Cardiac muscle cell (in vitro differentiated cells and primary cell): ENCODE measurements at places on chromosomes 12 and 14. TPM values are rescaled to one million over a fixed set of nuclear protein-coding genes. Genes with fewer than 3 reads are reported as not detected.

Gene ALDH2
- 99.2 and 130 TPM in 2 replicates for total RNA-seq

Gene ALG10
- total RNA-seq = 7.7 and 8.4 TPM in 2 replicates

Gene TMEM63C
- 0.36 and 0.74 TPM in 2 replicates for total RNA-seq

Gene CLEC2A
- total RNA-seq = not detected in 2 replicates

Gene C12orf50
- total RNA-seq = not detected in 2 replicates

Gene PSEN1
- total RNA-seq = 31.7 and 36.3 TPM in 2 replicates

- no peaks in the 10 kb centered on the region for H3K36me3 ChIP-seq
- peaks cover 8% of the 10 kb centered on the region for H3K4me1 ChIP-seq
- DNase-seq = no peak
- no peaks in the 10 kb centered on the region for H3K27me3 ChIP-seq
- H3K27ac ChIP-seq = no peak overlapping the region
These were observed 138.0 kb downstream of the SLC38A6 start for GRCh38 chr14:61119006-61119405.

- H3K27ac ChIP-seq = no peak overlapping the region
- H3K4me3 ChIP-seq = no peak overlapping the region
- DNase-seq = no peak
- no peaks in the 10 kb centered on the region for H3K27me3 ChIP-seq
- H3K36me3 ChIP-seq = no peaks in the 10 kb centered on the region
- no peaks in the 10 kb centered on the region for H3K4me1 ChIP-seq
These were observed 115.1 kb downstream of the TSHR start for GRCh38 chr14:81070511-81070910.

- H3K36me3 ChIP-seq = no peaks in the 10 kb centered on the region
- H3K4me1 ChIP-seq = peaks cover 15% of the 10 kb centered on the region
- no peak for DNase-seq
These were observed 62.8 kb upstream of the EGLN3 start for GRCh38 chr14:34013721-34014060.

DNA sequence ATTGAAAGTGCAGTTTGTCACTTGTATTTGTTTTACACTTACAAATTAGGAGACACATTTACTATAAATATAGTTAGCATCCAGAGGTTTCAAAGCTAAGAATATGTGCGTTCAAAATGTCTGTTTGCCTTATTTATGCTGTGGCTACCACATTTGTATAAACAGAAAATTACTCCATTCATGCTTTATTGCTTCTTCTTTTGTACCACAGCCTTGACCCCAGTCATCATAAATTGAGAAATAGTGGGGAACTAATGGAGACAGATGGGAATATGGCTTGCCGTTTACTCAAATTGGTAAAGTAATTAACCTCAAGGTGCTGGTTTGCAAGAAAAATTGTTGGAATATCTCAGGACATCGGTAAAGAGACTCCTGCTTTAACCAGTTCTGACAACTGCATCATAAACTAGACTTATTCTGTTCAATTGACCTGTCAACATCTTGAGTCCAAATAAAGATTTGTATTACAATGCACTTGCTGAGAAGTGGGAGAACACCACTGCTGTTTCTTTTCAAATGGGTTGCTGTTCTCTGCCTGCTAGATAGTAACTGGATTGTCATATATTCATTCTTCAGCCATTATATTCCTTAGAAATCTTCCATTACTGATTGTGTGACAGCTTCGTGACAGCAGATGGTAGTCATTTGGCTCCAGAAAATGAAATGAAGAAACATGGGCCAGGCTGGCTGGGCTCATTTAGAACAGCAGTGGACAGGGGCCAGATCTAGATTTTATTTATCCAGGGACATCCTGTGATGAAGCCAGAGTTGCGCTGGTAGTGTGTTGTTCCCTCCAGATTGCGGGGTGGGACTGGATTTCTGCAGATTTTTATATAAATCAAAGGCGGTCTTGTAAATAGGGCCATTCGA lies 354.4 kb downstream of the EGLN3 start:
- H3K4me3 ChIP-seq = no peak overlapping the region
- DNase-seq = no peak
- H3K27ac ChIP-seq = no peak overlapping the region
- H3K27me3 ChIP-seq = no peaks in the 10 kb centered on the region

DNA sequence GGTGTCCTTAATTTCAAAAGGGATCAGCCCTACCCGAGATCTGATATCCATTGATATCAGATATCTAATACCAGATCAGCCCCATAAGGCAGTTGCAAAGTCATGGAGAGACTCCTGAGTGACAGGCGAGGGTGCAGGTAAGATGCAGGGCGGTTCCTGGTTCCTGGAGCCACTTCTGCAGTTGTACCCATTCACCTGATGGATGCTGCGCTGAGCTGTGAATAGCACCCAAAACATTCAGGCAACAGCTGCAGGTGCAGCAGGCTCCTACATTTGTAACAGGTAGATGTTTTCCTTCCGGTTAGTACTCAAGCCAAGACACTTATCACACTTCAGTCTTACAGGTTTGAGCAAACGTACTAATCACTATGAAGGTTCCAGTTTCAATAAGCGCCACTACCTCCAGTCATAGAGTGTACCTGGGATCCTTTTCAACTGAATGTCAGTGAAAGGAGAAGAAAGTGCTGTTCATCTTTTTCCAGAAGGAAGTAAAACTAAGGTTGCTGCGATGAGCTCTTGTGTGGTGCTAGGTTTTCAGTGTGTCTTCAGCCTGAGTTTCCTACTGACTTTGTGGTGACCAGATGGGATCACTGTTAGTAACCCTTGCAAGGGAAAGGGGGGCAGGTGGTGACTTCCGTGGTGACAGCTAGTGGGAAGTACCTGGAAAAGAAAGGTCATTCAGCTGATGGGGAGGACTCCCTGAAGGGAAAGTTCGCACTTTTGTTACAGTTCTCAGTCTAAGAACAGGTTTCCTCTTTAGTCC lies 1.9 kb downstream of the ATP6V0A2 start:
- no peak overlapping the region for H3K4me3 ChIP-seq
- DNase-seq = no peak
- H3K27me3 ChIP-seq = no peaks in the 10 kb centered on the region
- H3K27ac ChIP-seq = peak overlapping the region; percentile 34

- H3K27me3 ChIP-seq = no peaks in the 10 kb centered on the region
- peak; percentile 89 for DNase-seq
- H3K4me1 ChIP-seq = peaks cover 64% of the 10 kb centered on the region
- peak overlapping the region; percentile 98 for H3K27ac ChIP-seq
These were observed 51.2 kb downstream of the TESC start for GRCh38 chr12:117047810-117048584.

GRCh38 chr12:92912672-92913071 lies 16.4 kb downstream of the EEA1 start:
- no peak for DNase-seq
- H3K4me3 ChIP-seq = no peak overlapping the region
- no peaks in the 10 kb centered on the region for H3K27me3 ChIP-seq
- no peak overlapping the region for H3K27ac ChIP-seq
- H3K4me1 ChIP-seq = no peaks in the 10 kb centered on the region
- H3K36me3 ChIP-seq = no peaks in the 10 kb centered on the region

GRCh38 chr12:117356048-117356447 lies 5.4 kb downstream of the NOS1 start:
- H3K4me1 ChIP-seq = no peaks in the 10 kb centered on the region
- no peak overlapping the region for H3K4me3 ChIP-seq
- no peaks in the 10 kb centered on the region for H3K36me3 ChIP-seq

DNA sequence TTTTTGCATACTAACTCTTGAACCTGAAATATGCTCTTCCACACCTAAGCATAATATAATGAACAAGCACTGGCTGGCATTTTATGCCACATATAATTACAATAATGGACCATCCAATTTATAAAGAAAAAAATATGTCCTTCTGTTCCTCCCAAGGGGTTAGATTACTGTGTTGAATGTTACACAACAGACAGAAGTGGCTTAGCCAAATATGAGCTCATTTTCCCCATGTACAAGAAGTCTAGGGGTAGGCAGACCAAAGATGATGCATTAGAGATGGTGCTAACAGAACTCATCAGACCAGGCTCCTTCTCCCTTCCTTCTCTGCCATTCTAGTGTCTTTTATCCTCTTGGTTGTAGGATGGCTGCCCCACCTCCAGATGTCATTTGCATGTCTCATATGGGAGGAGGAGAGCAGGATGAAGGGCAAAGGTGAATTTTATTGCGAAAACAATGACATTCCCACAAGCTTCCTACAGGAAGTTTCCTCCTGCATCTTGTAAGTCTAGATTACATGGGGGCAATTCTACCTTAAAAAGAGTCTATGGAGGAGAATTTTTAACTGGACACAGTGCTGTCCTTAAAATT lies 43.9 kb upstream of the SLC2A13 start:
- no peak overlapping the region for H3K4me3 ChIP-seq
- H3K36me3 ChIP-seq = no peaks in the 10 kb centered on the region
- H3K27me3 ChIP-seq = no peaks in the 10 kb centered on the region

DNA sequence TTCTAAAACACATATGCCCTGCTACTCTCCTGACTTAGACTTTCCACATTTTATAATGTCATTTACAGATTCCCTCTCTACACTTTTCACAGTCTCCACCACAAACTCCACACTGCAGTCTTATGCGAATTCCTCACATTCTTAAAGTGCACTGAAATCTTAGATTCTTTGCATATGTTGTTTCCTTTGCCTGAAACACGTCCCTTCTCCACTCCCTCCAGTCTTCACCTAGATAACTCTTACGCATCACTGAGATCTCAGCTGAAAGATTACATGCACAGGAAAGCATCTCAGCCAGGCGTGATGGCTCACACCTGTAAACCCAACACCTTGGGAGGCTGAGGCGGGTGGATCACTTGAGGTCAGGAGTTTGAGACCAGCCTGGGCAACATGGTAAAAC lies 3.8 kb upstream of the ARHGAP9 start:
- no peaks in the 10 kb centered on the region for H3K36me3 ChIP-seq
- DNase-seq = peak; percentile 66
- H3K4me1 ChIP-seq = peaks cover under 1% of the 10 kb centered on the region
- no peak overlapping the region for H3K4me3 ChIP-seq
- no peak overlapping the region for H3K27ac ChIP-seq
- peaks cover 13% of the 10 kb centered on the region for H3K27me3 ChIP-seq

DNA sequence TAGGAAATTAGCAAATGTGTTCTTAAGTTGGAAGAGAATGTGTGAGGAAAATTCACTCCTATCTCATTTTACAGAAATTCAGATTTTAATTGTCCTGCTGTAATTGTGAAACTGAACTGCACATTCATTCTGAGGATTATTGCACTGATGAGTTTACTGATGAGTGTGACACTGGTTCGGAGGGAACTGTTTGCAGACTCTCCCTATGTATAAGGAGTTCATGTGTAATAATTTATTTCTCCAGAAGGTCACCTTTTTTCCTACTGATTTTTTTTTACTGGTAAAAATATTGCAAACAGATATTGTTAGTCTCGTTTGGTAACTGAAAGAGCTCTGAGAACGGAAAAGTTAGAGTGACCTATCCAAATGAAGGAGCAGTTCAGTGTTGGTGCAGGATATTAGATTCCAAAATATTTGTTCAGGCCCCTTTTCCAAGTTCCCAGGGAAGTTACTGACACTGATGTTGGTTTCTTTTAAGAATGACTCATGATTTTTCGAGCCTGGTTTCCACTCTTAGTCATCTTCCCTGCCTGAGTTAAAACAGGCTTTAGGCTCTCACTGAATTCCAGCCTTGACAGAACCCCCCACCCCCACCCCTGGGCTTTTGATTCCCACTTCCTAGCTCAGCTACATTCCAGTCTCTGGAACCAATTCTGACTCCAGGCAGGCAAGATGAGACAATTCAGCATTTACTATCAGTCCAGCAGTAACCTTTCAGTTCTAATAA lies 18.4 kb downstream of the ANO6 start:
- H3K4me1 ChIP-seq = peaks cover 52% of the 10 kb centered on the region
- peak; percentile 97 for DNase-seq
- H3K36me3 ChIP-seq = no peaks in the 10 kb centered on the region
- peak overlapping the region; percentile 5 for H3K4me3 ChIP-seq

GRCh38 chr14:72699852-72700257 lies 194.0 kb downstream of the DPF3 start:
- H3K27me3 ChIP-seq = no peaks in the 10 kb centered on the region
- no peak overlapping the region for H3K4me3 ChIP-seq
- peak; percentile 87 for DNase-seq
- peaks cover 45% of the 10 kb centered on the region for H3K4me1 ChIP-seq
- H3K27ac ChIP-seq = peak overlapping the region; percentile 72
- peaks cover 5% of the 10 kb centered on the region for H3K36me3 ChIP-seq

- H3K27ac ChIP-seq = no peak overlapping the region
- no peaks in the 10 kb centered on the region for H3K36me3 ChIP-seq
- H3K27me3 ChIP-seq = no peaks in the 10 kb centered on the region
- no peak for DNase-seq
These were observed 138.1 kb upstream of the NTF3 start for GRCh38 chr12:5293773-5294172.

- peaks cover 4% of the 10 kb centered on the region for H3K4me1 ChIP-seq
- DNase-seq = no peak
- no peak overlapping the region for H3K27ac ChIP-seq
- H3K4me3 ChIP-seq = no peak overlapping the region
These were observed 55.7 kb downstream of the ERC1 start for GRCh38 chr12:1046727-1047126.

- no peak overlapping the region for H3K27ac ChIP-seq
- H3K27me3 ChIP-seq = peaks cover 33% of the 10 kb centered on the region
- no peak overlapping the region for H3K4me3 ChIP-seq
- no peaks in the 10 kb centered on the region for H3K4me1 ChIP-seq
- no peak for DNase-seq
- no peaks in the 10 kb centered on the region for H3K36me3 ChIP-seq
These were observed 35.2 kb downstream of the TMEM132D start for GRCh38 chr12:129868575-129868974.

GRCh38 chr14:99516156-99516870 lies 35.1 kb downstream of the CCNK start:
- H3K4me1 ChIP-seq = no peaks in the 10 kb centered on the region
- no peak for DNase-seq
- H3K4me3 ChIP-seq = no peak overlapping the region
- H3K27ac ChIP-seq = no peak overlapping the region
- peaks cover 8% of the 10 kb centered on the region for H3K36me3 ChIP-seq

GRCh38 chr12:120684523-120684932 lies 2.4 kb upstream of the MLEC start:
- no peaks in the 10 kb centered on the region for H3K36me3 ChIP-seq
- peaks cover 16% of the 10 kb centered on the region for H3K4me1 ChIP-seq
- H3K27me3 ChIP-seq = no peaks in the 10 kb centered on the region
- H3K4me3 ChIP-seq = no peak overlapping the region

DNA sequence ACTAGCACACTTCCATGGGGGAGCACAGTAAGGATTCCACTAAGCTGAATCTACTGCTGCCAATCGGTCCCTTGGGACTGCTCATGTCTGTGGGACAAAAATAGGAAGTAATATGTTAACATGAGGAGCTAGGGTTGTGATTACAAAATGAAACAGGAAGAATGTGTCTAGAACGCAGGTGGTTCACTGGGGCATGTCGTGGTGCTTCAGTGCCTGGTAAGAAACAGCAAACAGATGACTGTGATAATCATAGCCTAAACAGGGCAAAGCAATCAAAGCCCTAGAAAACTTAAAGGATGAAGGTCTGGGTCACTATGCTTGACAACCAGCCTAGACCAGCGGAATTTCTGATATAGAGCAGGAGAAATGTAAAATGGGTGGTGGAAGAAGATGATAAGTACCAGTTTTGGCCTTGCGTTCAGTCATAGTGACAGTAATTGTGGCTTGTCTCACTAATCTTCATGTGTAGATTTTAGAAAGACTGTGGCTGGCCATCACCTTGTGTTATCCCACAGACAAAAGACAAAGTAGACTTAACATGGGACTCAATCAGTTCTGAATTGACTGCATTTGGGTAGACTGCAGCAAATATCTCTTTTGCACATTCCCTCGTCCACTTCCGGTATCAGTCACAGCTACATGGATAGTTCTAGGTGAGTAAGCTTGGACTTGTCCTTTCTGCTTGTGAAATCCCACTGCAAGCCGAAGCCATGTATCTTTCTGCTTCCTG lies 51.4 kb downstream of the WASHC3 start:
- H3K27ac ChIP-seq = no peak overlapping the region
- H3K27me3 ChIP-seq = no peaks in the 10 kb centered on the region
- H3K4me3 ChIP-seq = no peak overlapping the region
- no peaks in the 10 kb centered on the region for H3K4me1 ChIP-seq
- no peaks in the 10 kb centered on the region for H3K36me3 ChIP-seq
